Smooth muscle cell of the brain vasculature (primary cell): ENCODE measurements at places on chromosomes 11 and 22.
A peak's percentile ranks its signal among the peaks of the same experiment; 100 is the strongest.

DNA sequence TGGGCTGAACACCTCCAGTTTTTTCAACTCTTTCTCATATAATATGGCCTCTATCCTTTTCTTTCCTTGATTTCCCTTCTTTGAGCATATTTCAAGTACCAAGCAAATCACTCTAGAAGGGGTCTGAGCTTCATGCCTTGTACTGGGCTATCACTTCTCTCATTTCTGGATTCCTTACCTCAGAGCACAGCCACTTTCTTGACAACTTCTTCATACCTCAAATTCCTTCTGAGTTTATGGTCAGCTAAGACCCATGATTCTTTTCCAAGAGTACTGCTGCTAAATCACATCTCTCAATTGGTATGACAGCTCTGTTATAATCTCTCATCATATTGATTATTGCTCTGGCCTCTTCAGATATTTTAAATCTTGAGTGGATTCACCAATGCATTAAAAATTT lies 224.8 kb upstream of the ZBED5 start:
- DNase-seq, result no peak

GRCh38 chr11:1760351-1761109 lies 3.2 kb downstream of the CTSD start:
- no peak for DNase-seq

- no peak for DNase-seq
Measured at GRCh38 chr11:92804388-92804966, 165.0 kb upstream of the MTNR1B start.

GRCh38 chr22:25716637-25717036 lies 25.4 kb upstream of the MYO18B start:
- DNase-seq, result no peak

DNA sequence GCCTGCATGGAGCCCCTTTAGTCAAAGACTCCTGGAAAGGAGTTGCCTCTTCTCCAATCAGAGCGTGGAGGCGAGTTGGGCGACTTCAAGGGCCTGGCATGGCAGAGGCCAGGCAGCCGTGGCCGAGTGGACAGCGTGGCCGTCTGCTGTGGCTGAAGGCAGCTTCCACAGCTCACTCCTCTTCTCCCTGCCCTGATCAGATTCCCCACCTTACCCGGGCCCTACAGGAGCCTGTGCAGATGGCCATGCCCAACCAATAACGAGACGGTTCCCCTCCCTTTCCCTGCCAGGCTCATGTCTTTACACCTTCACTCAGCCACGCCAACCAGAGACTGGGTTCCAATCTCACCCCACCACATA lies 20.0 kb upstream of the SLC22A12 start:
- no peak for DNase-seq

GRCh38 chr11:117026593-117027330 lies 71.5 kb downstream of the SIK3 start:
- DNase-seq, result no peak

GRCh38 chr11:119337581-119338317 lies 2.9 kb downstream of the C1QTNF5 start:
- DNase-seq, result no peak

DNA sequence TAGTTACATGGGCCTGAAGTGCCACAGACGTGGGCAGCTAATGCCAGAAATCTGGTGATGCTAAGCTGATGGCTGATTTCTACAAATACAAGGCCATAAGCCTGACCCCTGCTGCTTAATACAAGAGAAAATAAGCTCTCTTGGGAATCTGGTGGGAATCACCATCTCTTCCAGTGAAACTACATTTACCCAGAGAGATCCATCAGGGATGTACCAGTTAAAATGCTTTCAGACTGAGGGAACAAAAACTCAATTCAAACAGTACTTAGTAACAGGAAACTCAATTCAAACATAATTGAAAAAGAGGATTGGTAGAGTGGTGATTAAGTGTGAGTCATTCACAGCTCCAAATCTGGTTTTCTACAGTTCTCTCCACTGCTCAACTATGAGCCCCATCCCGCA lies 1.7 kb upstream of the CAVIN3 start:
- DNase-seq, result peak; percentile 3

- peak; percentile 45 for DNase-seq
Measured at GRCh38 chr11:9688716-9689511, 25.0 kb downstream of the SWAP70 start.

DNA sequence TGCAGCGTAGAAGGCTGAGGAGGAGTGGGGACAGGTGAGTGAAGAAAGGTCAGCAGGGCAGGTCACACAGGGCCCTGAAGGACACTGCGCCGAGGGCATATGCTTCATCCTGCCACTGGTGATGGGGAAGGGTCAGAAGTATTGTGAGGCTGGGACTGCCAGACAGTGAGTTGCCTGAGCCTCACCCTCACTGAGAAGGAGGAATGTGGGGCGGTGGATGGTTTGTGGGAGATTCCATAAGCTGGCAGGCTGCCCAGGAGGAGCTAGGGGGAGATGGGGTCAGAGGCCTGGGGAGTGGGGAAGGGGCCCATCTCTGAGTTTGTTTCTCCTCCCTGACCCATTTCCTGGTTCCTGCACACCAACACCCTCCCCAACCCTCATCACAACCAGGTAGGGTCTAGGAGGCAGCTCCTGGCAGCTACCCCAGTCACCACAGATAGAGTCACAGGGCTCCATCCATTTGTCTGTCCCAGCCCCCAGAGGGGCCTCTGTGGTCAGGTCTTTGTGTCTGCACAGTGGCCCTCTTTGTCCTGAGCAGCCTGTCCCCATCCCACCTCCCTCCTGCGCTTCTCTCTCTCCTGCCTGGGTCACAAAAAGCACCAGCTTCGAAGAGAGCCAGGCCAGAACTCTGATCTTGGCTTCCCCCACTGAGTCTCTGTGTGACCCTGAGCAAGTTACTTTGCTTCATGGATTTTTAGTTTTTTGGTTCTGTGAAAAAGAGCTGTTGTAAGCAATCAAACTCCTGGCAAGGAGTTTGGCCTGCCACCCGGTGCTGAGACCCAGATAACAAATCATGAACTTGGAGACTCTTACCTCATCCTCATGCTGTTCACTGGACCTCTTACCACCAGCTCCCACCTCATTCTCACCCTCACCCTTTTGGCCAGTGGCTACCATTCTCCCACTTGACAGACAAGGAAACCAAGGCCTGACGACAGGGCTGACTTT lies 4.6 kb upstream of the P2RY2 start:
- DNase-seq, result no peak

DNA sequence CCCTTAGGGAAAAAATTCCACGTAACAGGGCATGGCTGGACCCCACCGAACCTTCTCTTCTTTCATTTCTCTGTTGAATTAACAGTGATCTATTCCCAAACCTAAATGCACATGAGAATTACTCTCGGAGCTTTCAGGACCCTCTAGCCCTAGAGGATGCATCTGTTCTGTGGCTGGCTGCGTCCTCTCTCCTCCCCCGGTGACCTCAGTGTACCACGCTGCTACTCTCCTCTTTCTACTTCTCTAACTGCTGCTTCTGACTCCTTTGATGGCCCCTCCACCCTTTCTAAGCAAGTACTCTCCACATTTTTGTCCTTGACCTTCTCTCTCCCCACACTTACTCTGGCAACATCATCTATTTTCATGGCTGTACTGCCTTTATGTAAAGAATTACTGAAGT lies 12.1 kb upstream of the APOA1 start:
- no peak for DNase-seq

GRCh38 chr11:3166268-3167142 lies 1.4 kb upstream of the OSBPL5 start:
- DNase-seq, result no peak

DNA sequence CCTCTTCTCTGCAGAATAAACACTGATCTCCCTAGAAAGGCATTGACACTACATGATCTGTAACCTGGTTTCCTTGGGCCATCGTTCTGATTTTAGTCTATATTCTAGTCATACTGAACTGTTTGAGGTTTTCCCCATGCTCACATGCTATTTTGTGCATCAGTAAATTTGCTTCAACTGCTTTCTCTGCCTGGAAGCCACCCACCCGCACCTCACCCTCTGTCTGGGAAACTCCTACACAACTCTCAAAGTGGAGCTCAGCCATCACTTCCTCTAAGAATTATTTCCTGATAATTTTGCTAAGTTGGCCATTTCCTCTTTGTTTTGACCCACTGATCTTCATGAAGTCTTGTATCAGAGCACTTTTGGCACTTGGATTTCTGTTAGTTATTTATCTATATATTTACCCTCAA lies 36.1 kb downstream of the MMP20 start:
- DNase-seq, result no peak

DNA sequence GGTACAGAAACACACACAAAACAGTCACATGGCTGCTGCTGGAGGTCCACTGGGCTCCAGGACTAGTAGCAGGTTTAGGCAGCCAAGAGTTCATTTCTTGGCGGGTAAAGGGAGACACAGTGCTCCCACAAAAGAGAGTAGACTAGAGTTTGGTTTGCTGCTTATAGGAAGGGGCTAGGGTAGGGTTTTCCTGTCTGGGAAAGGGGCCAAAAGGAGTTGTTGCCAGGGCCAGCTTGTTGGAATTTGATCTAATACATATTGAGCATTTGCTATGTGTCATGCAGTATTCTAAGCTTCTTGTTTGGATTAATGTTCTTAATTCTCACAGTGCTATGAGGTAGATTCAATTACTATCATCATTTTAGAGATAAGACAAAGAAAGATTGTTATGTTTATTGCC lies 195.1 kb upstream of the PLET1 start:
- no peak for DNase-seq

GRCh38 chr11:17014833-17015626 lies 816 bp upstream of the PLEKHA7 start:
- no peak for DNase-seq

GRCh38 chr22:26669060-26669481 lies 11.7 kb downstream of the MIAT start:
- no peak for DNase-seq

GRCh38 chr22:32050678-32051515 lies 7.8 kb downstream of the SLC5A1 start:
- DNase-seq, result peak; percentile 36

- DNase-seq, result no peak
Measured at GRCh38 chr11:85313741-85314140, 313.4 kb downstream of the DLG2 start.

DNA sequence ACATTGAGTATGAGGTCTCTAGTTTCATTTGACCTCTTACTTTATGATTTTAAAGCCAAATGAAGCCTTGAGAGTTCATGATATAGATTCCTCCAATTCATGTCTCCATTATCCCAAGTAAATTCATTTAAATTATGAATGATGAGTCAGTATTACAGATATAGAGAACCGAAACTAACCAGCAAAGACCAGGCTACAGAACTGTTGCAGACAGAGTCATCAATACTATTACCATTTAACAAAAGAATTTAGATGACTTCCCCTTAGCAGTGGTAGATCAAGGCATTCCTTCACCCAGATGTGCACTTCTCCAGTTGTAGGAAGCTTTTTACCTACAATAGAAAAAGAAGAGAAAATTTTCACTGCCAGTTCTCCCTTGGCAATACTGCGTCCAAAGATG lies 11.8 kb upstream of the CCDC89 start:
- no peak for DNase-seq

- no peak for DNase-seq
Measured at GRCh38 chr11:69459848-69460539, 21.5 kb upstream of the LINC01488 start.
